ENCODE measurements at places on chromosomes 13 and 19.
A peak's percentile ranks its signal among the peaks of the same experiment; 100 is the strongest.

GRCh38 chr13:110653851-110654250 lies 38.5 kb downstream of the NAXD start:
- no peak for DNase-seq

GRCh38 chr13:20997301-20998161 lies 63.9 kb downstream of the LATS2 start:
- peak; percentile 72 for DNase-seq

- DNase-seq, result no peak
Observed at GRCh38 chr13:21006141-21007005, 55.0 kb downstream of the LATS2 start.

DNA sequence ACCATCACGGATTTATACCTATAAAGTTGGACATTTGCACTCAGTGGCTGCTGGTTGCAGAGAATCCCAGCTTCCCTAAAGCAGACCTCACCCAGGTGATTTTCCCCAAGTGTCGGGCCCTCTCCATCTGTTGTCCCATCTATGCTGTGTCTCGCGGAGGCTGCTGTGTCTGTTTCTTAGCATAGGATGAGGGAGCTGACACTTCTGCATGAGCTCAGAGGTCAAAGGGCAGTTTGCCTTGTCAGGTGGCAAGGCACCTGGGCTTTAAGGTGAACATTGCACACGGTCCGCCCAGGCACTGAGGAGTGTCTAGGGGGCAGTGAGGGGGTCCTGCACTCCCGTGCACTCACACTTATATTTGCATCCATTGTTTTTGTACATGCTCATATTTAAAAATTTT lies 151.6 kb downstream of the ZIC5 start:
- no peak for DNase-seq

- DNase-seq, result no peak
Observed at GRCh38 chr13:76552041-76552772, 334.0 kb downstream of the KCTD12 start.

GRCh38 chr13:85427416-85427815 lies 371.8 kb downstream of the SLITRK6 start:
- no peak for DNase-seq

- DNase-seq, result no peak
Observed at GRCh38 chr13:32141462-32141861, 109.9 kb downstream of the FRY start.

DNA sequence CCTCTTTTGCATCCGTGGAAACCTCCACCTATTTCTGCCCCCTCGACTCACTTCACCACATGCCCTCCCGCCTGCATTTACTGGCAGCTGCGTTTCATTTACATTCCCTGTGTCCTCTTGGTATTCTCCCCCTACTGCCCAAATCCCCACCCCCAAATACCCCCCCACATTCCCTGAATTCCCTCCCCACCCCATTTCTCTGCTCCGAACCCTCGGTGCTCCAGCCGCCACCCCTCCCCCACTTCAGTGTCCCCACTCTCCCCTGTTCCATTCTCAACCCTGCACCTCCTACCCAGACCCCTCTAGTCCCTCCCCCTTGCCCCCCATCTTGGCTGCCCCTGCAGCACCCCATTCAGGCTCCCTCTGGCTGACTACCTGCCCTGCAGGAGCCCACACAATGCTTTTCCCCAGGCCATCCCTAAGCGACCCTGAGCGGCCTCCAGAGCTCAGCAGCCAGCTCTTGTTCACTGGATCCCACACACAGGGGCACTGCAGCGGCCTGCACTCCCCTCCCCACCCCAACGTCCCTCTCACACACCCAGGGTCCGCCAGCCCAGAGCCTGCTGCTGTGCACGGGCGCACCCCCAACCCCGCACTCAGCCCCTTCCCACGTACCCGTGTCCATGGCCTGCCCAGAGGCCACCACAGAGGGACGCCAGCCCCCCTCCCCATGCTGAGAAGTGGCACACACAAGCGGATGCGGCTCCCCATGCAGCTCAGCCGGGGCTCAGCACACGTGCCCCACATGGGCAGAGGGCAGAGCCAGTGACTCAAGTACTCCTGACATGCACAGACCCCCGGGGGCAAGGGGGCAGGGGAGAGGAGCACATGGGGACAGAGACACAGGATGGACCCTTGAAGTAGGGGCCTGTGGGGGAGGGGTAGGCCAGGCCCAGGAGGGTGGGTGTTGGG lies 26.3 kb downstream of the SHANK1 start:
- no peak for DNase-seq

Measured in Right ventricle myocardium inferior (tissue), 1 donor.